ENCODE measurements at places on chromosomes 1 and 21.
A peak's percentile ranks its signal among the peaks of the same experiment; 100 is the strongest.

GRCh38 chr1:166197141-166197540 lies 30.3 kb upstream of the FAM78B start:
- DNase-seq, result no peak

- DNase-seq, result no peak
These were observed 3.4 kb downstream of the PTTG1IP start for GRCh38 chr21:44869781-44870747.

DNA sequence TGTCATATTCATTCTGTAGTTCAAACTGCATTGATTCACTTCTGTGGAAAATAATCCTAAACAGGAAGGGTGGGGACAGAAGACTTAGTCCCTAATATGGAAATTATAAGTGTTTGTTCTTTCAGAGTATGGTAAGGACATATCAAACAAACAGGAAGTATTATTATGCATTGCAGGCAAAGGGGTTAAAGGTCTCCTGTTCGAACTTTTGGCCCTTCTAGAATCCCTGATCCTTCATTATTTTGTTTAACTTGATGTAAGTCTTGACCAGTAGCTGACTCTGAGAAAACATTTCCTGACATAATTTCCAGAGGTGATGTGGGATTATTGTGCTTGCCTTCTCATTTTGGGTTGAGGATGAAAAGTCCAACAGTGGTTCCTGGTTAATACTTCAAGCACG lies 215.4 kb upstream of the ADGRL2 start:
- DNase-seq, result no peak

GRCh38 chr1:25017436-25018109 lies 87.5 kb upstream of the RUNX3 start:
- DNase-seq, result peak; percentile 16

Measured in T-helper 22 cell (primary cell).